ENCODE measurements at places on chromosomes 3 and 15.

DNA sequence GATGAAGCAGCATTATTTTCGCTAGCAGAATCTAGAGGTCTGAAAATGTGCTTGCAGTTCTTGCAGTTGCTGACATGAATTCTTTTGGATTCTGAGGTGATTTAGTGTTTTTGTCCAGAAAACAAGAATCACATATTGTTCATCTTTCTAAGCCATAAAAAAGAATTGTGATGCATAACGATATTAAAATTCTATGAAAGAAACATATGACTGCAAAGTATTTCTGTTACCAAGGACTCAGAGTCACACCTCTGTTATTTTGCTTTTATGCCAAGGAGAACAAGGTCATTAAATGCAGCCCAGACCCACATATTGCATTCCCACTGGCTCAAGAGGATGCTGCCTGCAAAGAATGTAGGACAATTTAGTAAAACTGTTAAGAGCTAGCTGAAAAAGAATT is 299.8 kb upstream of the GPR149 start:
- DNase-seq = no peak

DNA sequence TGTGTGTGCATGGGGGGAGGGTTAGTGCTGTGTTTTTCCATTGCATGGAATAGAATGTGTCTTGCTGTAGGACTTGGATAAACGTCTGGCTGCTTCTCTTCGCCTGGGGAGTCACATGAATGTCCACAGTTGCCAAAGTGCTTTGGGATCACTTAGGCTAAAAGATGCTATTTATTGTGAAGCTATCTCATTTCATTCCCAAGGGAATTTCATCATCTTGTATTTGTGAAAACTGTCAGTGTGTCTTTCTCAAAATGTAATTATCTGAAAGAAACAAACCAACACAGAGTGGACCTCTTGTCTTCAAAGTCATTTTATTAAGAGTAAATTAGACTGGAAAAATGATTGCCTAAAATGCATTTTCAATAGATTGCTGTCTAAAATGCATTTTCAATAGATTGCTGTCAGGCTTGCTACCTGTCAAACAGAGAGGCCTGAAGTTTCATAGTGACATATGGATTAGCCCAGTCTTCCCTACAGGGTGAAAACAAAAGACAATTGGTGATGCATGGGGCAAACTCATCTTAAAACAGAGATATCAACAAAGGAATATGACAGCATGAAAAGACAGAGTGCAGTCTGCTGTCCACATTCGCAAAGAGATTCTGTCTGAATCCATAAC is 117.1 kb upstream of the GOLIM4 start:
- DNase-seq = no peak

DNA sequence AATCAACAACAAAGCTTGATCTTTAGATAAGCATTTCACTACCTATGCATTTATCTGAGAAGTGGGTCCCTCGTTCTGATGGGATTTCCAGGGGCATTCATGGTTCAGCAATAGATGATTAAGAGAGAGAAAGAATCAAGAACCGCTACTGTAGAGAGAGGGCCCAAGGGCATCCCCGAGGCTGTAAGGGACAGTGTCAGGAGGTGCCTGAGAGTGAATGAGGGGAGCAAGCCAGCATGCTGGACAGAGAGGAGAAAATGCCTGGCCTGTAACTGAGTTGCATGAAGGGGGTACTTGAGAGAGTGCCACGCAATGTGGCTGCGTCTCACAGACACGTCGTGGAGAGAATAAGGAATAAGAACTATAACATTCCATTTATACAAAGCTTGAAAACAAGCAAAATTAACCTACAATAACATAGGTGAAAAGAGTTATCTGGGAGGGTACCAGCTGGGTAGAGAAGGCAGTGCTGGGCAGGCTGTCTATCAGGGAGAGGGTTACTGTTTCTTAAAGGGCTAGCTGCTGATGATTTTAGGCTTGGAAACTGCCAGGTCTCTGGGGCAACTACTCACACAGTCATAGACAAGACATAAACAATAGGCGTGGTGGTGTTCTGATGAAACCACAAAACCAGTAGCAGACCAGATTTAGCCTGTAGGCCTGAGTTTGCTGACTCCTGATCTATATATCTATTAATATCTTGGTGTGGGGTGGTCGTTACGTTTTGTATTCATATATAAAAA is 374.6 kb upstream of the CFAP20DC start:
- DNase-seq = peak; percentile 58

- no peak for DNase-seq
Observed at GRCh38 chr15:96544162-96544756, 213.8 kb downstream of the NR2F2 start.

Measured in NCI-H226 (cell line).